Stimulated activated CD4-positive, alpha-beta T cell treated with anti-CD3 and anti-CD28 coated beads, TNF-alpha, amount 100 ng/mL, for 1 hour (primary cell): ENCODE measurements at places on chromosomes 5 and 9.

GRCh38 chr5:138351056-138351455, 1.4 kb upstream of the KDM3B start:
- no peak for DNase-seq

DNA sequence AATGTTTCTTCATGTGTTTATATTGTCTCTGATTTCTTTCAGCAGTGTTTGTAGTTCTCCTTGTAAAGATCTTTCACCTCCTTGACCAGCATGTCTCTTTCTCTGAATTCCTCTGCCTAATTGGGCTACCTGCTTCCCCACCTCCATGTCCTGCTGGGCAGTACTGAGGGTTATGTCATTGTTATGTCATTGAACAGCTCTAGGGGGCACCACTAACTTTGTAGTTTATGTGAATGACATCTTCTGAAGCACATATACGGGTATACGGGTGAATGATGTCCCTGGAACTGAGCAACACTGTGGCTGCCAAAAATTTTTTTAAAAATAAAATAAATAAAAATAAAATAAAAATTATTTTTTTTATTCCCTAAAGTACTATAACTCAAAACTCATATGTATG, 16.9 kb upstream of the SNCAIP start:
- no peak for DNase-seq

- DNase-seq: no peak
Measured at GRCh38 chr5:80230269-80230992, 25.4 kb downstream of the SERINC5 start.

DNA sequence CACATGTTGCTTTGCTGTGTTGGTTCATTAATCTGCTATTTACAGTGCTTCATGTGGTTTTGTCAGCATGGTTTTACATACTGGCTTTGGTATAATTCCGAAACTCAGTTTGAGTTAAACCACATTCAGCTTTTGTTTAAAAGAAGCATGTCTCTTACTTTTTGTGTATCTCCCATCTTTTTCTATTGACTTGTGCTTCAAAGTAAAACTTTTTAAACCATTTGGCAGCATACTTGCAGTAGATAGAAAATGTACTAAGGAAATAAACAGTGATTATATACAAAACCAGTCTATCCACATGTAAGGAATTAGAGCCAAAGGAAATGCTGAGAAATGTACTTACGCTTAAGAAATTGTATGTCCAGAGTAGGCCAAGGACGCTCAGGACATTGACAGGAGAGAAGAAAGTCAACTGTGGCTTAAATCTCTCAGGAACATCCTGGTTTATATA, 286.9 kb downstream of the ARHGEF28 start:
- DNase-seq: no peak

DNA sequence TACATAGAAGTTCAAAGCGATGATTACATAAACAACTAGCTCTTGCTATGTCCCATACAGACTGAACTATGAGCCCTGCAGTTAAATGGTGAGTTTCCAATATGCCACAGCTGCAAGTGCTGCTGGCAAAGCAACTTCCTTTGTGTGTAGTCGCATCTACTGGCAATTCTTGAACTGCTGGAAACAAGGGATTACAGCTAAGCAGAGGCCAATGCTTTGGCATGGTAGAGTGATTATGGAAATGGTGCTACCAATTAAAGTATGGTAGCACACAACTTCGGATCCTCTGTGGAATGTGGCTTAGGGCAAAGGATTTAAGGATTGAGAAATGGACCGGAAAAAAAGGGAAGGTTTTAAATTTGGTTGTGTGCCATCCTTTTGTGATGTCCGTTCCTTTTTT, 856.6 kb downstream of the MAT2B start:
- no peak for DNase-seq

- DNase-seq: no peak
Measured at GRCh38 chr9:37425298-37425752, 2.8 kb downstream of the GRHPR start.

DNA sequence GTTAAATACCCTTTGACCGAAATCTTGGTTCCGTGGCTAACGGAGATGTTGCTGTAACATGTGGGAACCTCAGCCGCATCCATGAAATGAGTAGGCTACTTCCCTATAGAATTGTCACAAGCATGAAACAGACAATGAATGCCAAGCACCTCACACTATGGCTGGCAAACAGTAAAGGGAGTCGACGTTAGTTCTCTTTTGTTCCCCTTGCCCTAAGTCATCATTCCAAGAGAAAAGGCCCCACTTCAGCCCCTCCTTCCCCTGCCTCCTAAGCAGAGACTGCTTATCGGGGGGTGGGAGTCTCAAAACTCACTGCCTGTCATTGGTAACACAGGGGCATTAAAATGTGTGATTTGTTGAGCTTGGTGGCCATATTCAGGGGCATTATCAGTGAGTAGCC, 159.6 kb downstream of the MAPKAP1 start:
- no peak for DNase-seq

DNA sequence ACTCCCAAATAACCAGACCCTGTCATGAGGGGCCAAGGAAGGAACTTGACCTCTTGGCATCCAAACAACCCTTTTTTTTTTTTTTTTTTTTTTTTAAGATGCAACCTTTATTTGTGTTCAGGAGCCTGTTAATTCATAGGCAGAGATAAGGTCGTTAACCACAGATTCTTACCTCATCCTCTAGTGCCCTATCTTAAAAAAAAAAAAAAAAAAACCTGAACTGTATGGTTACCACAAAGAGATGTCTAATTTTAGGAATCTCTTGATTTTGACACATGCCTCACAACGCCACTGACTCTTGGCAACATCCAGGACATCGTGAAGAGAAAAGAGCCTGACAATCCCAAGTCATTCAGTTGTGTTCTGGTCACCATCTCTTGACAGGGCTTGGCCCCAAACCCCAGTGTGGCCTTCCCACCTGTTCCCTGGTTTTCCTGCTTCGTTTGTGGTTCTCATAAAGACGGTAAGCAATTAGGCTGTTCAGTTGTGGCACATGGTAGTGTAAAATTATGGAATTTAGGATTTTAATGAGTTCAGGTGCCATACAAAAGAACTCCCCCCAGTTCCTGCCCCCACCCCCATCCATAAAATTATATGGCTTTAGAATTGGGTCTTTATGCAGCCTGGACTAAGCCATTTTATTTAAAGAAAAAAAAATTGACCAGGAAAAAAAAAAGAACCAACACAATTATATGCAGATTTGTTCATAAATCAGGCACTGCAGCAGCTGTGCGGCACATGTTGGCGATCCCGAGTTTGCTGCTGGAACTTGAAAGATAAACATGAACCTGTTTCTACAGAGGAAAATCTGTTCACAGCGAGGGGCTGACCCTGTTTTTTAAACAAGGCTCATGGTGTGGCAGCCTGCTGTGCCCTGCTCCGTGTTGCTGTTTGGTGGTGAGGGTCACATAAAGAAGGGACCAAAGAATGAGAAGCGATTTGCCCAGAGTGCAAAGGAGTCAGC, 267.8 kb upstream of the CLINT1 start:
- DNase-seq: no peak

DNA sequence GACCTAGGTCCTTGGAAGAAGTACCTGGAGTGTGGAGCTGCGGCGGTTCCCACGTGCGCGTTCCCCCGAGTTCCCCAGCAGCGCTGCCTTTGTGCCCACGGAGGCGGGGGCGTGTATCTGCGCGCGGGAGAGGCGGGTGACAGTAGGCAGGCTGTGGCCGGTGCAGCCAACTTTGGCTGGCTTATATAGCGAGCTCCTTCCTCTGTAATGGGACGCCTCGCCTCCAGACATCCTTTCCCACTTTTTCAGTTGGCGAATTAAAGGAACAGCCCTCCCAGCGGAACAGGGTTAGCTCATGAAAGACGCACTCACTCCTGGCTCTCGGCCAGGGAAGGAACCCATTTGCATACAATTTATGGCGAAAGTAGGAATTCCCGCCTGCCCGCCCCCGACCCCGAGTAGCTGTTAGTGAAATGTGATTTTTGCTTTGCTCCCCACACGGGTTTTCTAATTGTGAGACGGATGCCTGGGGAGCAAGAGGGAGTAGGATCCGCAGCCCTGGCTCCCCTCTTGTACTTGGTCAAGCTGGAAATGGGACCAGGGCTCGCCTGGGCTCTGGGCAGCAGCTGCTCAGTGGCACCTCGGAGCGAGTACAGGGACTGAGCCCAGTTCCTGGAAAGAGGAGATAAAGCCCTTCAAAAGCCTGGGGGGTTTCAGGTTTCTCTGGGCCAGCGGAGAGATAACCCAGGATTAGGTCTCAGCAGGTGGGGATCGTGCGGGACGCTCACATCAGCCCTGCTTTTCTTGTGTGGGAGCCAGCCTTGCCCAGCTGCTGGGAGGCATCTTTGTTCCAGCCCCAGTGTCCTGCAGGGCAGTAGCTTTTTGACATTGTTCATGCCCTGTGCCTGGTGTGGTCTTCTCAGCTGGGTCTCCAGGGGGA, at the start of gene TNC:
Gene TNC, minus strand, starts transcription at position 159 of the 880 bp plus-strand sequence. CDS start 27,139 bp downstream, outside the sequence.
- DNase-seq: no peak

- DNase-seq: no peak
Measured at GRCh38 chr9:75200892-75201470, 112.7 kb downstream of the OSTF1 start.

GRCh38 chr9:108086624-108087023, 597.1 kb upstream of the KLF4 start:
- no peak for DNase-seq

- DNase-seq: no peak
Measured at GRCh38 chr5:136051486-136052220, 22.9 kb downstream of the TGFBI start.

DNA sequence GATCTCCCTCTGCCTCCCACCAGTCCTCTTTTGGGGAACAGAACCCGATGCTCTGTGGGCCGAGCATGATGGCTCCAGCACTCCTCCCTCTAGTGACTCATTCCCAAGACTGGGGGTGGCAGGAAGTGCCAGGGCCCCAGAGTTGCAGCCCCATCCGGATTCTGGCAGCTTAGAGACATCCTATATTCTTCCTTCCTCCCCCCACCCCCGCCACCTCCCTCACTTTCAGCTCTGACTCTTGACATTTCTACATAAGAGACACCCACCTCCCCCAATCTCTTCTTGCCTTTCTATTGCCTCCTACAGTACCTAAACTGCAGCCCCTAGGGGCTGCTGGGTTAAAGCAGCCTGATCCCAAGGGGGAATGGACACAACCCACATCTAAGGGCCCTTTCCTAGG, 47.1 kb upstream of the MATR3 start:
- peak; percentile 30 for DNase-seq

- no peak for DNase-seq
Measured at GRCh38 chr9:101114317-101114716, 85.8 kb downstream of the PLPPR1 start.

DNA sequence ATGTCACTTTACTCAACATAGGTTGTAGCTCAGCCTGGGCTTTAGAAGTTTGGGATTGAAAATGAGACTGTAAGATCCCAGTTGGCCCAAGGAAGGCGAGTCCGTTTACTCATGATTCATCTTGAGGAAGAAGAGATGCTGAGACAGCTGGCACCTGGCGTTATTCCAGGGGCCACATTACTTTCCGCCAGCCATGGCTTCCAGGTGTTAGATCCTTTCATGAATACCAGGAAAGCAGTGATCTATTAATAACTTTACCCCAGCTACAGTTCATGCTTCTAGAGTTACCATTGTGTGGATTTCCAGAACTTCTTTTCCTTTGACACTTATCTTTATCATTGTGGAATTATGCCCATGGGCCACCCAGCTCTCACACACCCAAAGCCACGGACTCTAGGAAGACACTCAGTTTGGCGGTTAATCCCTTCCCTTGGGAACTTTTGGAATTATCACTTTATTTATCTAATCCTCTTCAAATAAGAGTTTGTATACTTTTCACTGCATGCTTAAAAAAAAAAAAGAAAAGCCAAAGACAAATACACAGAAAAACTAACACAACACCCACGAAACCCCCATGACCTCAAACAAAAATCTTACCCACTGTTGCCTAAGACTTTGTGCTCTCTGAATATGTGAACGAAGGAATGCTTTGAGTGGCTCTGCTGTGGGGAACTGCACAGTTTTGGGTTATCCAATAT, 26.9 kb downstream of the RAI14 start:
- DNase-seq: no peak

DNA sequence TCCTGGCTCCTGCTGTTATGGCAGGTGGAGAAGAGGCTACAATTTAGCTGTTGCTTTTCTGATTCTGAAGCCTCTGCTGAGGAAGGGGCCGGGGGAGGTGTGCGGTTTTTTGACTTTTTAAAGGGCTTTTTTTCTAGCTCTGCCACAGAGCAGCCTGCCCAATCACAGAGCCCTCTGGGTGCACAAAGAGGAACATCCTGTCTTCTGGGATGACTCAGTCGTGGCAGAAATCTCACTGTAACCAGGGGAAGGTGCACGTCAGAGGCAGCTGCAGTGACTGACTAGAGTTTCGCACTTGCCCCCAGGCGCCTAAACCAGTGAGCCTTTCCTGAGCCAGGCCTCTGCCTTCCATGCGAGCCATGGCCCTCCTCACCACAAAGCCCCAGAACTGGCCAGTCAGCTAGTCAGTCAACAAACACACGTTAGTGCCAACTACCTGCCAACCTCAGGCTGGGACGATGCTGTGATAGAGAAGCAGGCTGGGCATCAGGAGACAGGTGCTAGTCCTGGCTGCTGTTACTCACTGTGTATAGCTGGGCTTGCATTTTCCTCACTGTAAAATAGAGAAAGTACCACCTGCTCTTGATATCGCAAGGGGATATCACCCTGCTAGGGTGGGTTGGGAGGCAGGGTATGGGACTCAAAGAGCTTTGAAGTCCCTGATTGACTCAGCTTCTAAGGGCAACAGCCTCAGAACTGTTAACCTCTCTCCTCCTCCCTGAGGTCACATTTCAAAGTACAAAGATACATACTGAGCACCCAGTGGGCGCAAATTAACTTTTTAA, 2.2 kb downstream of the AKNA start:
- peak; percentile 73 for DNase-seq

GRCh38 chr9:115999498-115999897, 154.1 kb upstream of the PAPPA start:
- no peak for DNase-seq

GRCh38 chr5:172319708-172320441, 36.3 kb upstream of the UBTD2 start:
- no peak for DNase-seq

DNA sequence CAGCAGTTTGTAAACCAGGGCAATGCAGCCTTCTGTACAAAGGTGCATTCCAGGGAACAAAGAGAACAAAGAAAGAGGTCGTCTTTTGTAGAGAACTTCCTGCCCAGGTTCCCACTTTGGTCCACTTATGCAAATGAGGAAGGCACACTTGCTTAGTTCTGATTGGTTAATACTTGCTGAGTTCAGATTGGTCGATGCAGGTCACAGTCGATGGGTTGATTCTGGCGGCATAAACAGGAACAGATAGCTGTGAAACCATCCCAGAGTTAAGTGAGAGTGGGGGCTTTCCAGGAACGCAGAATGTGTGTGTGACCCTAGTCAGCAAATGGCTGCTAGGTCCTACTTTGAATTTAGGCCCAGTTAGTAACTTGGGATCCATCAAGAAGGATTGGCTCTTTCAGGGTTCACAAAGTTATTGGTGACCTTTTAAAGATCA, 1.8 kb upstream of the ADAMTS13 start:
- DNase-seq: no peak

GRCh38 chr5:35963381-35963843, 25.0 kb upstream of the CAPSL start:
- DNase-seq: no peak
